ENCODE measurements at places on chromosomes 2 and 18.

DNA sequence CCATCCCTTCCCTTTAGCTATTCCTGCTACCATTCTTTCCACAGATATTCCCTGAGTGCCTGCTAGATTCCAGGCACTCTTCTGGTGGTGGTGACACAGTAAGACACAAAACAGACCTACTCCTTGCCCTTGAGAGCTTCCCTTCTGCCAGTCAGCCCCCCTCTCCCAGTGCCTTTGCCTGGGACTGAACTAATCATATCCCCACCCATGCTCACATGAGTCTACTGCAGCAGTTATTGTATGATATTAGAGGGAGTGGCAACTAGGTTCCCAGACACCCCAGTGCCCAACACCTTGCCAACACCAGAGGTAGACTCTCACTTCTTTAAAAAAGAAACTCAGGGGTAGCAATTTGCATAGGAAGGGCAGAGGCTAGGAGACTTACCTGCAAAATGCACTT is 7.2 kb upstream of the LBH start:
- DNase-seq, result no peak

GRCh38 chr2:70094171-70094977 is 7.1 kb downstream of the PCBP1 start:
- no peak for DNase-seq

DNA sequence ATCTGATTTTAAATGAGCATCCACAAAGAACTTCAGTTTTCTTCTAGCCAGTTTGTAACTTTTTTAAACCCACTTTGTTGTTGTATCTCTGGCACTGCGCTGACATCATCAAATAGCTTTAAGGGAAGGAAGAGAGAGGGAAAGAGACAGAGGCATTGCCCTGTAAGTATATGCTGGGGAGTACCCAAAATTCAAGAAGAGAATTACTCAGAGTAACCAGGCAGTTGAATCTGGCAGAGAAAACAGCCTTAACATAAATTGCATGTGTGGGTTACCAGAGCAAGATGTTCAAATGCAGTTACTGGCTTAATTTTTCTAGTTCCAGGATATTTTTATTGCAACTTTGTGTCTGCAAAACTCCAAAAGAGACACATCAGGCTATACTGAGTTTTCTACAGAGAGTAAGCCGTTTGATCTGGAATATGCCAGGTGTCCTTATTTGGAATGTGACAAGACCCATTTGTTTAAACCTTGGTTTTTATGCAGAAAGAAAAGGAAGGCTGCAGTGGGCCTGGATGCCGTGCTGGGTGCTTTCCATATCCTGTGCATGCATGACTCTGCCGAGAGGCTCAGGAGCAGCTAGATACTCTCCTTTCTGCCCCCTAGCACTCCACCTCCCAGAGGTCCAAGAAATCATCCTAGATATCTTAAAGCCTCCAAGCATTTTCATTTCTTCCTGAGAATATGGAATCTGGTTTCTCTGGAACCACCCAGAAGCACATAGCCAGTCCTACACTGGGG is 93.7 kb downstream of the MAPRE2 start:
- DNase-seq, result no peak

GRCh38 chr2:46286715-46287114 is 10.5 kb upstream of the EPAS1 start:
- no peak for DNase-seq

GRCh38 chr2:178522950-178523595 is 42.8 kb downstream of the PLEKHA3 start:
- DNase-seq, result peak; percentile 79

DNA sequence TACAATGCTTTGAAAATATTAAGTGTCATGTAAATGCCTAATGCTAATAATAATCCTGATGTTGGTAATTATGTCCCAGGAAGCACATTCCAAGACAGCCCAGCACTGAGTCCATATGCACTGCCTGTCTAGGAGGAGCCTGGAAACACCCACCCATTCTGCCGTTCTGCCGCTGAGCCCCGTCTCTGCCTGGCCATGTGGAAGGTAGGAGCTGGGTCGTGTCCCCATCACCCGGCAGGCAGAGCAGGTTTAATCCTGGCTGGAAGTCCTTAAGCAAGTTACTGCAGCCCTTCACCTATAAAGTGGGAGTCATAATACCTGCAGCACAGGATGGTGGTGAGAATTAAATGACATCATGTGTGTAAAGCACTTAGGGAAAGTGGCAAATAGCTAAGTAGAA is 13.1 kb upstream of the EN1 start:
- no peak for DNase-seq

DNA sequence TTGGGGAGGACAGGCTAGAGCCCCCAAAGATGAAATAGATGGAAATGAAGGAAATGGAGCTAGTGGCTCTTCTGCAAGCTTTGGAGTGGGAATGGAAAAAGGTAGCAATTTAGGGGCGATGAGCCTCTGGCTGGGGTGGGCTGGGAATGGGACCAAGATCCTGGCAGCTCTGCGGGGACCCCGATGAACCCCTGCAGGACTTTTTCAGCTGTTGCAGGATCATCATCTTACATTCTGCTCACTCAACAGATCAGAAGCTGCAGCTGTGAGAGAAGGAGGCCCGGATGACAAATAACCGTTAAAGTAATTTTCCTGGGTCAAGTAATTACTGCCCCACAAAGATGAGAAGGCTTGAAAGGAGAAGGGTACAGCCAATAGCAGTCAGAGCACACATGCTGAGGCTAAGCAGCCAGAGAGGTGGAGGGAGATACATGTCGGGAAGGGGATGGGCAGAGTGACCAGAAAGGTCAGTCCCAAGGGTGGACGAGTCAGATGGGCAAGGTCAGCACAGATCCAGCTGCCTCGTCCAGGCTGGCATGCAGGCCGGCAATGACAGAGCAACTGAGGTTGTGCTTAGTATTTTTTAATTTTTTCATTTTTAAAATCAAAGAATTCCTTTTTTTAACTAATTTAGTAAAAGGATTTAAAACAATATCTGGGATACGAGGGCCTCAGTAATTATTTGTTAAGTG is 245.0 kb upstream of the RAB6C start:
- DNase-seq, result no peak

GRCh38 chr2:62586981-62587380 is 81.0 kb upstream of the TMEM17 start:
- no peak for DNase-seq

All from activated gamma-delta T cell treated with Interleukin-2 at 50 U/mL for 16 hours (primary cell).